ENCODE measurements at places on chromosomes 2 and 18. TPM values are rescaled to one million over a fixed set of nuclear protein-coding genes. Genes with fewer than 3 reads are reported as not detected.
A peak's percentile ranks its signal among the peaks of the same experiment; 100 is the strongest.

Gene SP140
- total RNA-seq: 15.0 TPM

Gene RRM2
- 8.4 TPM for total RNA-seq

Gene IAH1
- total RNA-seq: 42.6 TPM

Gene ANO7
- total RNA-seq: 1.3 TPM

Gene CDH7
- total RNA-seq: not detected

Gene RFTN2
- 4.3 TPM for total RNA-seq

DNA sequence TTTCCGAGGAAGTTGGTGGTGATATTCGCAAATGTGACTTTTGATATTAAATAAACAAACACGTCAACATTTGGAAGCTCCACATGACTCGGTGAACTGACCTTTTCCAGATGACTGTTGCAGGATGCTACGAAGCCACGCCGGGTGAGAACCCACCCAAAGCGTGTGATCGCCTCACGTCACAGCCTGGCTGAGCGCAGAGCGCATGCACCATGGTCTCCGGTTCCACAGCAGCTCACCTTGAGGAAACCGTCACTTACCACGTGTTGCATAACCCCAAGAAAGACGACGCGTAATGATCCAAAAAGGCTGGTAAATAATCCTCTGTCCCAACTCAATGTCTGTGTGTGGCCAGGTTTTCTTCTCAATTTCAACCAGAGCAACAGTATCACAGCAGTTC lies 64.5 kb upstream of the CTDP1 start:
- peak; percentile 21 for DNase-seq

DNA sequence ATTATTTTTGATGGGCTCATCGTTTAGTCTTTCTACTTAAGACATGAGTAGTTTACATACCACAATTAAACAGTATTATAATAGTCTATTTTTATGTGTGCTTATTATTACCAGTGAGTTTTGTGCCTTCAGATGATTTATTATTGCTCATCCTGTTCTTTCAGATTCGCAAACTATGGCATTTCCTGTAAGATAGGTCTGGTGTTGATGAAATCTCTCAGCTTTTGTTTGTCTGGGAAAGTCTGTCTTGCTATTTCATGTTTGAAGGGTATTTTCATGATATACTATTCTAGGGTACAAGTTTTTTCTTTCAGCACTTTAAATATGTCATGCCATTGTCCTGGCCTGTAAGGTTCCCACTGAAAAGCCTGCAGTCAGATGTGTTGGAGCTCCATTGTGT lies 101.3 kb downstream of the DNAH7 start:
- no peak for DNase-seq

DNA sequence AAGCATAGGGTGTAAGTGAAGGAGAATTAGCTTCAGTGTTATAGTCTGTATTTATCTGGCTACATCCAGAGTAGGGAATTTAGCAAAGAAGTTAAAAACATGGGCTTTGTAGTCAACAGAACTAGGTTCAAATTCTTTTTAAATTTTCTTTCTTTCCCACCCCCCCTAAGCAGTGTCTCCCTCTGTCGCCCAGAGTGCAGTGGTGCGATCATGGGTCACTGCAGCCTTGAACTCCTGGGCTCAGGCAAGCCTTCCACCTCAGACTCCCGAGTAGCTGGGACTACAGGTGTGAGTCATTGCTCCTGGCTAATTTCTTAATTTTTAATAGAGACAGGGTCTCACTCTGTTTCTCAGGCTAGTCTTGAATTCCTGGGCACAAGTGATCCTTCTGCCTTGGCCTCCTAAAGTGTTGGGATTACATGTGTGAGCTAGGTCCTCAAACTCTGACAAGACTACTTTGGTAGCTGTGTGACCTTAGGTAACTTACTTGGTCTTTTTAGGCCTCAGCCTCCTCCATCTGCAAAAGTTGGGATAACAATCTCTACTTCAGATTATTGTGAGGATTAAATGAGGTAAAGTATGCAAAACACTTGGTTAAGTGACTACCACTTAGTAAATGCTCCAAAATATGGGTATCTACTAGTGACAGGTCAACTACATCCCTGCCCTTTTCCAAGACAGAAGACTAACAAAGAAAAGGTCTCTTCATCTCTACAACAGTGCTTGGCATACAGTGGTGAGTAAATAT lies 17.8 kb downstream of the DOK1 start:
- no peak for DNase-seq

Data from lower lobe of right lung (tissue), 2 donors.